ENCODE measurements at places on chromosomes 6 and 20.

- no peak for DNase-seq
Observed at GRCh38 chr6:113903666-113904330, 46.7 kb downstream of the MARCKS start.

DNA sequence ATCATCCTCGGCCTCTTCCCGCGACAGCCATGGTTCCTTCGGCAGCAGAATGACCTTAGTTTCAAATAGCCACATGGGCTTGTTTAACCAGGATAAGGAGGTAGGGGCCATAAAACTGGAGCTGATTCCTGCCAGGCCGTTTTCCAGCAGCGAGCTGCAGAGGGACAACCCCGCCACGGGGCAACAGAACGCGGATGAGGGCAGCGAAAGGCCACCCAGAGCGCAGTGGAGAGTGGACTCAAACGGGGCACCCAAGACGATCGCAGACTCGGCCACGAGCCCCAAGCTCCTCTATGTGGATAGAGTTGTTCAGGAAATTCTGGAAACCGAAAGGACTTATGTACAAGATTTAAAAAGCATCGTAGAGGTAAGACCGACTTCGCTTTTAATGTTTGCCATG lies 131.8 kb upstream of the MTHFD1L start:
- DNase-seq = no peak

DNA sequence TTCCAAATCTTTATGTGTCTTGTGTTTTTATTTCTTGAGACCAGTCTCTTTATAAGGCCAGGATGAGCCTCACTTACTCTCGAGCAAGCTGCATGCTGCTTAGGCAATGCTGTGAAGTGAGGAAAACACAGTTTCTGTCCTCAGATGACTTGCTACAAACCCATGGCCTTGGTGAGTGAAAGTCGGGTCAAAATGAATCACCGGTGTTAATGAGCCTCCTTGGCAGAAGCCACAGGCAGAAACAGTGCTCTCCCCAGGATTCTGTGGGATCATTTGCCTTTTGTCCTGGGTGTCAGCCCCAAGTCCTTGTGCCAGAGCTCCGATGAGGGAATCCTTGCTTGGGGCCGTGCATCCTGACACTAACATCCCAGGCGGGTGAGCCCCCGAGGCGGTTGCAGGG lies 482.5 kb downstream of the QKI start:
- DNase-seq = no peak

GRCh38 chr6:21523652-21524051 lies 69.9 kb upstream of the SOX4 start:
- no peak for DNase-seq

Measured in sciatic nerve (tissue), 2 donors.